ENCODE measurements at places on chromosomes 1 and 21.

DNA sequence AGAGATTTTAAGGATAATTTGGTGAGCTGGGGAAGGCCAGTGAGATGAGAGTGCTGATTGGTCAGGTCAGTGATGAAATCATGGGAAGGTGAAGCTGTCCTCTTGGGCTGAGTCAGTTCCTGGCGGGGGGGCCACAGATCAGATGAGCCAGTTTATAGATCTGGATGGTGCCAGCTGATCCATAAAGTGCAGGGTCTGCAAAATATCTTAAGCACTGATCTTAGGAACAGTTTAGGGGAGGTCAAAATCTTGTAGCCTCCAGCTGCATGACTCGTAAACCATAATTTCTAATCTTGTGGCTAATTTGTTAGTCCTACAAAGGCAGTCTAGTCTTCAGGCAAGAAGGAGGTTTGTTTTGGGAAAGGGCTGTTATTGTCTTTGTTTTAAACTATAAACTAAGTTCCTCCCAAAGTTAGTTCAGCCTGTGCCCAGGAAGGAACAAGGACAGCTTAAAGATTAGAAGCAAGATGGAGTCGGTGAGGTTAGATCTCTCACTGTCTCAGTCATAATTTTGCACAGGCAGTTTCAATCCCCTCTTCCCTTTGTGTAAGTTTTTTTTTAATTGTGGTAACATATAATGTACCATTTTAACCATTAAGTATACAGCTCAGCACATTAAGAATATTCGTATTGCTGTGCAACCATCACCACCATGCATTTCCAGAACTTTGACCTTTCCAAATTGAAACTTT, 39.4 kb downstream of the PTAFR start:
- no peak for DNase-seq

GRCh38 chr1:176531921-176532897, 69.2 kb downstream of the PAPPA2 start:
- DNase-seq, result no peak

DNA sequence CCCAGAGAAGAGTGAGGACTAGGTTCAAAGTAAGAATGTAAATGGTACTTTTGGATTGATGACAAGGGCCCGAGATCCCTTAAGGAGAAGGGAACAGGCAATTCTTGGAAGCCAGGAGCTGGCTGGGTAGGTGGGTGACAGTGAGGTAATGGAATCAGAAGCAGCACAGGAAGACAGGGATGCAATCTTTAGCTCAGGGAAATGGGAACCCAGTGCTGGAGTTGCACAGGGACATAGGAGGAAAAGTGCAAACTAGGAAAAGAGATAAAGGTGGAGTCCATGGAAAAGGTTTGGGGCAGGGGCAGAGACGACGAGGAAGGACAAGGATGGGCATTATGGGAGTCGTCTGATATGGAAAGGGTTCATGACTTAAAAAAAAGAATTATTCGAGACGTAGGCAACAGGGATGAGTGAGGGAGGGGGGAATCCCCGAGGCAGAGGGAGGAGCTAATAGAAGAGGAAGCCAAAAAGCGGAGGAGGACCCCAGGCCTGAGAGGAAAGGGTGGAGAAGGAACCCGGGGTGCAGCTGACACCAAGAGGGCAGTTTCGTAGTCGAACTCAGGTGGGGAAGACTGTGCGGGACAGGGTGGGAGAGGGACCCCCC, 495 bp downstream of the PI4KB start:
- no peak for DNase-seq

DNA sequence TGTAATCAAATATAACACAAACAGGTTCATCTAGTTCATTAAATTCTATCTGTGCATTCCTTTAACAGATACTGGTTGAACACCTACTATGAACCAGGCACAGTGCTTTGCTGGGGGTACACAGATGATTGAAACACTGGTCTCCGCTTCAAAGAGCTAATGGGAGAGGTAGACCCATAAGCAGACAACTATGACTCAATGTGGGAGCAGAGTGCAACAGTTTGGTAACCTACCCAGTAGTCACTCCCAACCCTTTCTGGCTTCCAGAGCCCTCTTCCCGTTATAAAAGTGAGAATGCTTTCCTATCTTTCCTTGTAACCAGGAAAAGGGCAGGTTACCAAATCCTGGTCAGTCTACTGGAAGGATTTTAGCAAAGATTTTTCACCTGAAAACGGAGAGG, 8.0 kb upstream of the ETV3 start:
- DNase-seq, result no peak

DNA sequence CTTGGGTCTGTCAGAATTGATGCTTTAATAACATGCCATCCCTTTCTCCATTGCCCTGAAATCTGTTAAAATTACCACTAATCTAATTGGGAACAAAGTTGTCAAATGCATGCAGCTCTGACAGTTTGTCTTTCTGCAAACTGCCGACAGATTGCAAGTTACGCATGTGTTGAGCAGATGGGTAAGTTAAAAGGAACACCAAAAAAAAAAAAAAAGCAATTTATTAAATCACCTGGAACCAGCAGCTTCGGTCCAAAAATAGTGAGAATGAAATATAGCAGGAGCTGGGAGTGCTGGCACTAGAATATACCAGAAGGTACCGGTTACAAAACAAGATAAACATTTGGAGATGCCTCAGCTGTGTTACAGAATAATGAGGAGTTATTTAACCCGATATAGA, 149.6 kb upstream of the C1orf87 start:
- no peak for DNase-seq

DNA sequence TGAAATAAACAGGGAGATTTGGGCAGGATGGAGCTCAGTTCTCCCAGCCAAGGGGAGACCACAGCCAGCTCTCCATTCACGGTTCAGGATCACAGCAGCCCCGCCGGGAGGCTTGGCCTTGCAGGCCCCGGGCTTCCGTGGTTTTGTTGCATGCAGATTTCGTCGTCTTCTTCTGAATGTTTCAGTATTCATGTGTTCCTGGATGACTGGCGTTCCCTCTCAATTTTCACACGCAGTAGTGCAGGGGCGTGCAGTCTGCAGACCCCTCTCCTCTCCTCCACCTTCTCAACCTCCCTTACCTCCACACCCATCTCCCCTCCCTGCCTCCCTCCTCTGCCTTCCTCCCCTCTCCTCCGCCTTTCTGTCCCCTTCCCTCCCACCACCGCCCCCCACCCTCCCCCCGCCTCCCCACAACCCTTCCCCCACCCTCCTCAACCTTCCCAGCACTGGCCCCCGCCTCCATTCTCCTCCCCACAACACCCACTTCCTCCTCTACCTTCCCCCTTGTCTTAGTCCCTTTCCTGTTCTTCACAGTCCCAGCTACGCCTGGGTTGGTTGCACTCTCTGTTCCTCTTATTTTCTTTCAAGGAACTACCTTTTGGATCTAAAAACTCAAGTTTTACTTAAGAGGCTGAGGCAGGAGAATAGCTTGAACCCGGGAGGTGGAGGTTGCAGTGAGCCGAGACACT, 8.4 kb upstream of the SLC19A1 start:
- no peak for DNase-seq

DNA sequence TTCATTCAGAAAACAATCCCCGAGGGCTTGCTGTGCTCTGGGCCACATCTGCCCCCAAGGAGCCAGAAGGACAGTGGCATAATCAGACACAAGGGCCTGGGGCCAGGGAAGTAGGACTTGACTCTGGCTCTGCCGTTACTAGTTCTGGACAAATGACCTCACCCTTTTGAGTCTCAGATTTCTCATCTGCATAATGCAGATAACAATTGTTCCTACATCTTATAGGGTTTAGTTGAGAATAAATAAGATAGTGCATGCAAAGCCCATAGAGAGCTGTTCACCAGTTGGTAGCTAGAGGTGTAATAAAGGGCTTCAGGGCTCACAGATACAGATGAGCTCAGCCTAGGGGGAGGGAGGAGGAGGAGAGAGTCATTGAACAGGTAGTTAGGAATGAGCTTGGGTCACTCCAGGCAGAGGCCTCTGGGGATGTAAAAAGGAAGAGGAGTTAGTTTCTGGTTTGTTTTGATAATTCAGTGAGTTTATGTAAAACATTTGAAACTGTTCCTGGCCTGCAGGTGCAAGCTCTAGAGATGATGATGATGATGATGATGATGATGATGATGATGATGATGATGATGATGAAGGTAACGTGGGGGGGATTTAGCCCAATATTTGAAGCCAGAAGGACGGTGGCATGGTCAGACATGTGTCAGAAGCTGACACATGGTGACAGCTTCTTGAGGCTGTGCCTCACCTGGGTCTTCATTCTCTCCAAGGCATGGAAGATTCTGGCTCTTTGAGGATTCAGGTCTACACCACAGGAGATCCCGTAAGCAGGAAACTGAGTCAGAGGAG, 858 bp downstream of the LACTBL1 start:
- DNase-seq, result no peak

DNA sequence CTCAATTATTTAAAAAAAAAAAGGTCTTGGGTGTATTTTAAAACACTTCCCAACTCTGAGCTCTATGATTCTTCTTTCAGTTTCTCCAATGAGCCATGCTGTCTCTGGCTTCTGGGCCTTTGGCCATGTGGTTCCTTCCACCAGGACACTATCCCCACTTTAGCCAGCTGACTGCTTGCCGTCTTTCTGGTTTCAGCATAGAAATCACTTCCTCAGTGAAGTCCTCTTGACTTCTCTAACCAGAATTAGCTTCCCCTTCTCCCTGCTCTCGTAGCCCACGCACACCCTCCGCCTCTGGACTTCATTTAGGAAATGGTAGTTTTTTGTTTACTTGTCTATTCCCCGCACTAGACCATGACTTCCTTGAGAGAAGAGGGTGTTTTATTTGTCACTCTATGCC, 1.1 kb upstream of the DIO1 start:
- no peak for DNase-seq

- no peak for DNase-seq
Measured at GRCh38 chr1:157739229-157739901, 37.6 kb downstream of the FCRL2 start.

DNA sequence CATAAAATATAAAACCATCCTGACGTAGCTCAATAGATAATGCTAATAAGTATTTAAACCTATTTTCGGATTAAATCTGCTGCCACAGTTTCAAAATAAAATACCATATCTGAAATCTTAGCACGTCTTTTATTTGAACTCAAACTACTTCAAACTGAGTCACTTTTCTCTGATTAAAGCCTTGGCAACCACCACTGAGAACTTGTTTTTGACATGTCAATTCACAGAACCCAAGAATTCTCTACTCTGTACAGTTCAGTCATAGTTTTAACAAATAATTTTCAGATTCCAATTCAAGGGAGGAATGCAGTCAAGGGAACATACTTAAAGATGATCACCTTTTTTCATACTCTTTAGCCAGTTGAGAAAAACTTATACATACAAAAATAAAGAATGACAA, 643.2 kb downstream of the KCNT2 start:
- DNase-seq, result no peak

- no peak for DNase-seq
Measured at GRCh38 chr1:161770250-161770649, 4.1 kb downstream of the ATF6 start.

- DNase-seq, result no peak
Measured at GRCh38 chr21:17440969-17441368, 71.9 kb upstream of the CXADR start.

DNA sequence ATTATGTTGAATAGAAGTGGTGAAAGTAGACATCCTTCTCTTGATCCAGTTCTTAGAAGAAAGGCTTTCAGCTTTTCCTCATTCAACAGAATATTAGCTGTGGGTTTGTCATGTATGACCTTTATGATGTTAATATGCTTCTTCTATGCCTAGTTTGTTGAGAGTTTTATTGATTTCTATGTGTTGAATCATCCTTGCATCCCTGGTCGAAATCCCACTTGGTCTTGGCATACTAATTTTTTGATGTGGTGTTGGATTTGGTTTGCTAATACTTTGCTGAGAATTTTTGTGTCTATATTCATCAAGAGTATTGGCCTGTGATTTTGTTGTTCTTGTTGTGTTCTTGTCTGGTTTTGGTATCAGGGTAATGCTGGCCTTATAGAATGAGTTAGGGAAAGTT, 20.9 kb downstream of the CD55 start:
- no peak for DNase-seq

GRCh38 chr1:212979340-212980122, 29.2 kb downstream of the VASH2 start:
- no peak for DNase-seq

- DNase-seq, result no peak
Measured at GRCh38 chr1:25150985-25151495, 81.3 kb downstream of the SYF2 start.

DNA sequence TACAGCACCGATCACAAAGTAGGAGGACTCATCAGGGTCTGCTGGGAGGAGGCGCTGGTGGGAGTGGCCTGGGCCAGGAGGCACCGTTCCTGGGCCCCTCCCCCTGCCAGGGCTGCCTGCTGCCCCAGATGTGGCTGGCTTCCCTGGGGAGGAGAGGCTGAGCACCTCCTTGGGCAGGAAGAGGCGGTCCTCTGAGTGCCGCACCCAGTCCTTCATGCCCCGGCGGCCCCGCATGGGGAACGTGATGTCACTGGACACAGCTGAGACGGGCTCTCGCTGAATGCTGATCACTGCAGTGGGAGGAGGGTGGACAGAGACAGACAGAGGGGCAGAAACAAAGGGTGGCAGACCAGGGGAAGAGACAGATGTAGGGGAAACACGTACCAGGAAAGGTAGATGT, 24.8 kb downstream of the ADGRB2 start:
- DNase-seq, result no peak

DNA sequence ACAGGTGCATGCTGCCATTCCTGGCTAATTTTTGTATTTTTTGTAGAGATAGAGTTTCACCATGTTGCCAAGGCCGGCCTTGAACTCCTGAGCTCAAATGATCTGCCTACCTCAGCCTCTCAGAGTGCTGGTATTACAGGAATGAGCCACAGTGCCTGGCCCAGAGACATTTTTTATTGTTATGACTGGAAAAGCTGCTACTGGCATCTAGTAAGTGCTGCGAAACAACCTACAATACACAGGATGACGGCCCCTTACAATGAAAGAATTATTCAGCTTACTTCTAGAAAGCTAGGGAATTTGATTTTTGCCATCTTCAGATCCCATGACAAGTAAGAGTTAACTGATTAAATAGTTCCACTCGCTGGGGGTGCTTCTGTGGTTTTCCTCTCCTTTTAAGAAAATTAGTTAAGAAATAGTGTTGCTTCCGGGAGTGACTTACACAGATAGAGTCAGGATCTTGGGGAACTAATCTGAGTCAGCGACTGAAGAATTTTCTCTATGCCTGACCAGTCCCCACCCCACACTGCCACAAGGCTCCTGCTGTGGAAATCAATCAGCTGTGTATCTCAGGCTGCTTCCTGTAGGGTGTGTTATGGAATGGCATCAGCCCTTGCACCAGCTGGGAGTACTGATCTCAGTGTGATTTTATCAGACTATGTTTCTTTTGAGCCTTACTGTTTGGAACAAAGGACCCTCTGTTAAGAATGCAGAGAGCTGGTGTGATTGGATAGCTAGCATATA, 93.0 kb upstream of the BMP8A start:
- no peak for DNase-seq

DNA sequence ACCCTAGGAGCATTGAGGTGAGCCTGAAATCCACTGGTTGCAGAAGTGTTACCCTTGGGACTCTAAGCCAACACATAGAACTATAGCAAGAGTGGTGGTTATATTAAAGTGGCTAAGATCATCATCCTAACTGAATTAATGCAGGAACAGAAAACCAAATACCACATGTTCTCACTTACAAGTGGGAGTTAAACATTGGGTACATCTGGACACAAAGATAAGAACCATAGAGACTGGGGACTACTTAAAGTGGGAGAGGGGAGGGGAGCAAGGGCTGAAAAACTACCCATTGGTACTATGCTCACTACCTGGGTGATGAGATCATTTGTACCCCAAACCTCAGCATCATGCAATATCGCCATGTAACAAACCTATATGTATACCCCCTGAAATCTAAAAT, 100.0 kb downstream of the SLC25A24 start:
- DNase-seq, result no peak

GRCh38 chr1:108897865-108898720, 21.3 kb downstream of the GPSM2 start:
- DNase-seq, result peak; percentile 25

All from activated CD4-positive, alpha-beta T cell treated with anti-CD3 and anti-CD28 coated beads, Interleukin-2, amount 50 U/mL, for 24 hours (primary cell).